T-helper 2 cell treated with Interferon-gamma antibody and Interleukin-4, amounts not matched to agents 5 μg/mL and 100 μg/mL, for 36 hours (primary cell): ENCODE measurements at places on chromosomes 4 and X.

DNA sequence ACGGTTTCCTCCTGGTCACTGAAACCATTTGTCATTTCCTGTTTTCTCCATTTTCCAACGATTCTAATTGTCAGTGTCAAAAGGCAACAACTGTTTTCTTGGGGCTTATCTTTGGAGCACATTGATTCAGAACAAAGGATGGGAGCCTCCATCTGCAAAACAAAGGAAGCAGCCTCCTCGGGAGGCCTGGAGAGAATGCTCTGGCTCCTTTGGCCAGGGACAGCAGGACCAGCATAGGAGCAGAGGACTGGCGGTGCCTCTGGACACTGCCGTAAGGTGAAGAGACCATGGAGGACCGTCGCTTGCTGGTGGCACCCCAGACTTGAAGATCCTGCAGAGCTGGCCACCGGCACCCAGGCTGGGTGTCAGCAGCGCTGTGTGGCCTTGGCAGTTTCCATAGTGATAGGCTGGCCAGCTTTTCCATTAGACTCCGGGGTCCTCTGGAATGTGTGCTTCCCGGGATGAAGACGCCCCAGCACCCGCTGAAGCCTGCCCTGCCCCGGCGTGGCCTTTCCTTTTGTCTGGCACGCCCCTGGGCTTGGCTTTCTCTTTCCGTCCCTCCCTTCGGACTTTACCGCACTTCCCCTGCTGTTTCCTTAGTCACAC is 61.1 kb upstream of the MTM1 start:
- DNase-seq = no peak

GRCh38 chrX:39854772-39855747 is 242.7 kb downstream of the BCOR start:
- DNase-seq = peak; percentile 79

GRCh38 chr4:18803781-18804180 is 782.2 kb upstream of the LCORL start:
- DNase-seq = no peak

GRCh38 chr4:129453524-129454200 is 357.7 kb downstream of the C4orf33 start:
- DNase-seq = no peak

DNA sequence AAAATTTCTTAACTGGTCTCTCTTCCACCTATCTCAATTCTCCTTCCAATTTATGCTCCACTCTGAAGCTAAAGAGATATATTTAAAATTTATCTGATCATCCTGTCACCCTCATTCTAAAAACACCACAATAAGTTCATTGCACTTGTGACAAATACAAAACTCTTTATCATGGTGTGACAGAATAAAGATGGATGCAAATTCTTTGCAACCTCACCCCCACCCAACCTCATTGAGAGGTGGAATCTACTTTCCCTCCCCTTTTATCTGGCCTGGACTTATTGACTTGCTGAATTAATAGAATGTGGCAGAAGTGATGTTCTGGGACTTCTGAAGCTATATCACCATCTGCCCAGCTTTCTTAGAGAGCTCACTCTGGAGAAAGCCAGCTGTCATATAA is 46.5 kb downstream of the IDS start:
- no peak for DNase-seq

DNA sequence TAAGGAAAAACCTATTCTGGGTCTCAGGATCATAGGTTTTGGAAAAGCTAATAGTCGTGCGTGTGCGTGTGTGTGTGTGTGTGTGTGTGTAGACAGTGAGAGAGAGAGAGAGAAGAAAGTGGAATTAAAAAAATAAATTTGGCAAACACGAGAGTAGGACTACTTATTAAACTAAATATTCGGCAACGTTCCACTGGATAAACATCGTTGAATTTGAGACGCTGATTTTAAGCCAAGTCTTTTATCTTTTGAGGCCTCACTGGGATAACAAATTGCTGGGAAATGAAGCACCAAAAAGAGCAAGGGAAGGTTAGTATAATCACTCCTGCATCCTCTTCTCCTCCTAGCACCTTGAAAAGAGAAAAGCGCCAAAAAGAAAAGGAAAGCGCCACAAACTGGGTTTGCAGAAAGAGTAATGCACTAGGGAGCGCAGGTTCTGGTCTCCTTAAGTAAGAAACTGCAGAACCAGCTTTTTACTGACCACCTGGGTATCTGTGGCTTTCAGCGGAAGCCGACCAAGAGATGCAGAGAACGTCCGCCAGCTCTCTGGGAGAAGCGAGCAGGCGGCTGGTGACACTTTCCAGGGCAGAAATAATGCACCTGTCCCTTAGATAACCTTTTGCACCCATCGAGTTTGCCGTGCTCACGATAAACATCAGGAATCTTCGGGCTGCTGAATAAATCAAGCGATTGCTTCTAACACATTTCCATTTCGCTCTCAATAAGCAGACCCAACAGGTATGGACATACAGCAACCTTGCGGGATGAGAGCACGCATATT is 3.4 kb downstream of the ATOH1 start:
- no peak for DNase-seq

DNA sequence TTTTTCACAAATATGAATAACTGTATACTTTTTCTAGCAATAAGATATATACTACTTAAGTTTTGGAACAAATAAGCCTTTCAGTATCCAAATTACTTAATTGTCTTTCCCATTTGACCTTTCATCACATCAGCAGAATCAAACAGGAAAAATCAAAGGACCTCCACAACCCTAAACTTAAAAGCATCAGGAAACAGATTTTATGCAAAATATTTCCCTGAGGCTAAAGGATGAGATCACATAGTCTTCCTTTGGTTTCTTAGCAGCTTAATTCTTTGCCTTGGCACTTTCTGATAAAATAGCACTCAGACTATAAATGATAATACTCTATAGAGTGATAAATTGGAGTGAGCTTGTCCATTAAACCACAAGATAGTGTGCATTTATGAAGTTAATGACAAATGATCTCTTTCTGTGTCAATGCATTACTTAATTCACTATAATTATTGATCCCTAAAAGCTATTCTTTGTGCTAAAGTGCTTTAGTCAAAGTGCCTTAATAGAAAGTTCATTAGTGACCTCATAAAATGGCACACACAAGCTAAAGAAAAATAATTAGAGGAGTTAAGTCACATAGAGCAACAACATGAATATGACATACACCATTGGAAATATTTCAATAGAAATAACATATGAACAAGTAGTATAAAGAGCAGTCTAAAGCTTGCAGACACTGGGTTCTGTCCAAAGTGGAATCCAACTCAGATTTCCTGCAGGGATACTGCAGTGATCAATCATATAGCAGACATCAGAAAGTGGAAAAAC is 15.7 kb upstream of the NDST3 start:
- no peak for DNase-seq

GRCh38 chr4:83138946-83139345 is 24.4 kb upstream of the PLAC8 start:
- peak; percentile 6 for DNase-seq

DNA sequence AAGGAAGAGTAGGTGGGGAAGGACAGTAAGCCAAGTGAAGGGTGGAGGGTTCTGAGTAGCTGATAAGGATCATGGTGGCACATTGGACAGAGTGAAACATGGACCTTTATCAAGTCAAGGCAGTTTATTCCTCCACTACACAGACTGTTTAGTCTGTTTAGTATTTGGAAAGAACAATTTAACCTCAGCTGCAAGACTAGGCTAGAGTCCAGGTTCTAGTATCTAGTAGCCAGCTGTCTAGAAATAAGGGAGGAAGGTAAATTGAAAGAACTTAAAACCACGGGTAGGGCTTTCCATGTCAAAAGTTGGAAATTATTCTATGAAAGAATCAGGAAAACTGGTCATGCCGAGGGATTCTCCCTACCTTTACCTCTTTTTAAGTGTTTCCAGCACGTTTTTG is 140.1 kb upstream of the MED14 start:
- DNase-seq = no peak

DNA sequence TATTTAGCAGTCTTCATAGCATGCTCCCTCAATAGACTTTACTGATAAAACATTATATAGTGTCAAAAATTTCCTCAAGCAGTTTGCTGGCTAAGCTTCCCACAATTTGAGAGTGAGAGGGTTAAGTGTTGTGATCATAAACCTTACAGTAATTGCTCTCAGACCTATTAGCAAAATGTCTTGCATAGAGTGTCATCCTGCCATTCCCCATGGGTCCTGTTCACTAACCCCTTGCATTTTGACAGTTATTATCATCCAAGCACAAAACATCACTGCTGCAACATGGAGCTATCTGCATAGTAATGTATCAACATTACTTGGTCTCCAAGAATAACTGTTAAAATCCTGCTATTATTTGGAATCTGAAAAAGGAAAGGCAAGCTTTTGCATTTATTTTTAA is 196.1 kb upstream of the GK2 start:
- DNase-seq = no peak

- no peak for DNase-seq
Measured at GRCh38 chr4:142683997-142684396, 162.1 kb downstream of the INPP4B start.

- no peak for DNase-seq
Measured at GRCh38 chr4:146143888-146144287, 31.6 kb upstream of the LSM6 start.

DNA sequence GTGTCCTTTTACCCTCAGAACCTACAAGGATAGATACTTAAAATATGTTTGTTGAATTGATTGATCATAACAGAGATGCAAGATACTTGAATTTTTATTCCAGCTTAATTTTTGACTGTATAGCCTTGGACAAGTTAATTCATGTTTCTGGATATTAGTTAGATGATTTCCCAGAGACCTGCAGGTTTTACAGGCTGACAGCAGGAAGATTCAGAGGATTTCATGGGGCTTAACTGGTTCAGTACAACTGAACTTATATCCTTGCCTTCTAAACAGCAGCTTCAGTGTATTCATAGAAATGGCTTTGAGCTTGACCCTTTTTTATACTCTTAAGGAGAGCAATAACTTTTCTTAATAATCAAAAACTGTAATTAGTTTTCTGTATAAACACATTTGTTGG is 62.2 kb upstream of the IL13RA1 start:
- no peak for DNase-seq

DNA sequence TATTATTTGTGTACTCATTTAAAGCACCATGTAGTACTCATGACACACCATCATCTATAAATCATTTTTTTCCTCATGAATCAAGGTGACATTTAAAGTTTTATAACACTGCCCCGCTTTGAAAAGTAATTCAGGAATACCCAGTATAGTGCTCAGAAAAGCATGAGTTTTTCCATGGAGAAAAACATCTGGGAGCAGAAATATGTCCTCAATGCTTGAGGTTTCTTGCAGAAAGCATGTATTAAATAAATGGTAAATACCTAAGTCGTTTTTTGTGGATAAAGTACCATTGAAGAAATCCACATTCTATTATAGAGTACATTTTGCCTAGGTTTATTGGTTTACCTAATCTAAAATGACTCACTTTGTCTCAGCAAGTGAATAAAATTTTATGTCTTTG is 66.2 kb downstream of the UBA6 start:
- DNase-seq = no peak

DNA sequence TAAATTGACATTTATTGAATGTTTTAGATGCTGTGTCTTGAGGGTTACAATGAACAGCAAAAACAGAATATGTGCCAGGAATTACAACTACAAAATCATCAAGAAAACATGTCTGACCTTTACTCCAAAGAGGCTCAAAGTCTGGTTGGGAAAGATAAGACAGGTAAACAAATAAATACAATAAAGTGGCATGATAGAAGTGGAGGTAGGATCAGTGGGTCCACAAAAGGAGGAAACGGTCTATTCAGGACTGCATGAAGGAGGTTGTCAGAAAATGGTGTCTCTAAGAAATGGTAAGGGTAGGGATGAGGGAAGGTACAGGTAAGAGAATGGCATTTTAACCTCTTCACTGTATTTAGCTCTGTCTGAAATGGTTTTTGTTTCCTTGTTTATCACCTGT is 3.8 kb downstream of the ARHGEF38 start:
- DNase-seq = no peak

DNA sequence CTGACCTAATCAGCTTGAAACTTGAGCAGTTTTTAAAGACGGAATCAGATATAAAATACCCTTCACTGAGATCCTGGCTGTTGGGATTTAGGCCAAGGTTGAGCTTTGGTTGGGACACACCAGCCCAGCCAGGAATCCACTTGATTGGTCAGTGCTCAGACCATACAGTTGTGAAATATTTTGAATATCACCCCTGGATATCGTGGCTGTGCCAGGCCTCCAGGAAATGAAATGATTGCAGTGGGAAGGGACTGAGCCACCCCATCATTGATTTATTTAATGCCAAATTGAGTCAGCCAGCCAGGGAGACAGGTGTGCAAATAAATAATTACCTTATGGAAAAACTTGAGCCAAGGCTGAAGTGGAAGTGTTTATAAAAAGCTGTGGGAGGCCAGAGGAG is 128.4 kb upstream of the SCML1 start:
- DNase-seq = no peak

DNA sequence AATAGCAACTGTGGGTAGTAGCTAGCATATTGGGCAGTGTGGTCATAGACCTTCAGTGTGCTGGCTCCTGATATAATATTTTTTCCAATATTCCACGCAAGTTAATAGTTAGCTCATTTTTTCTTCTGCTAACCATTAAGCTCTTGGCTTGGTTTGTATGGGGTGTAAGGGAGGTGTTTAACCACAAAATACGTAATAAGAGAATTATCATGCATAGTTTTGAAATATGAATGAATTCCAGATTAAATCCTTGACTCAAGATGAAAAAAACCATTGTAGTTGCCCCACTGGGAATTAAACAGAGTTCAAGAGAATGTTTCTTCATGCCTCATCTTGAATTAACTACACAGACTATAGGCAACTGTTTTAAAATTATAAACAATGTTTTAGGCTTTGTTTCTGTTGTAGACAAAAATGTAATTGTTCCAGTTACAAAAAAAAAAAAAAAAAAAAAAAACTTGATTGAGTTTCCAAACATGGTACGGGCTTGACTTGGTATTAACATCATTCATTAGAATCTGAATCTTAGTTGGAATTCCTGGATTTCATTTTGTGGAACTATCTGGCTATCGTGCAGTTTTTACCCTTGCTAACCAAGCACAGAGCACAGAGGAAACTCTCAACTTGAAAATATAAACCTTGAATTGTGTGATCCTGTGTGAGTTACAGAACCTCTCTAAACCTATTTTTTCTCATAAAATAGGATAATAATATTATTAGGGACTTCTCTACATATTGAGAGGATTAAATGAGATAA is 28.4 kb downstream of the CXCL1 start:
- DNase-seq = no peak

DNA sequence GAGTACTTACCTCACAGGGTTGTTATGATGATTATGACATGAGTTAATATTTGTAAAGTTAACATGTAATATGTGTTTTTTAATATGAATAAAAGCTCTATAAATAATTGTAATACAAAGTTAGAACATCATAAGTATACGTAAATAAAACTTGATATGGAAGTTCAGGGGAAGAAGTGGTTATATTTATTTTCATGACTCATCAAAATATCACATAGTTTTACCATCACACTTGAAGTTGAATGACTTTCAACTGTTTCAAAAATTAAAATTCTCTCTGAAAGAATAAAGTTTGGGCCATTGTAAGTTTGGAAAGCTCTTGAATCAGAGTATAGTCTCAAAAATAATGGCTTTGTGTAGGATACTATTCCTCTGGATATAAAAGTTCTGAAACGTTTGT is 8.3 kb downstream of the SH2D1A start:
- DNase-seq = no peak
